ENCODE measurements at places on chromosomes 16 and 17. TPM values are rescaled to one million over a fixed set of nuclear protein-coding genes. Genes with fewer than 3 reads are reported as not detected.

Gene IRX6
- 1.4 TPM for total RNA-seq

Gene TM4SF5
- total RNA-seq: not detected

Gene TCAP
- total RNA-seq: 5,900 TPM

Gene TBC1D3H
- total RNA-seq: not detected

Gene KRTAP4-1
- not detected for total RNA-seq

Gene PGP
- 34.7 TPM for total RNA-seq

Gene SLC35G6
- not detected for total RNA-seq

Gene PRKCB
- 1.7 TPM for total RNA-seq

Gene ZNF469
- total RNA-seq: 0.94 TPM

Gene OR2C1
- total RNA-seq: not detected

Gene COL1A1
- 28.1 TPM for total RNA-seq

Gene NME1
- 21.1 TPM for total RNA-seq

Gene LRRC45
- total RNA-seq: 4.7 TPM

Gene CDH13
- 166 TPM for total RNA-seq

Gene RTN4RL1
- total RNA-seq: 3.4 TPM

All from Right ventricle myocardium superior (tissue), 1 donor.